Omental fat pad (tissue), 4 donors: ENCODE measurements at places on chromosomes 5 and 9. TPM values are rescaled to one million over a fixed set of nuclear protein-coding genes. Genes with fewer than 3 reads are reported as not detected.

- no peak for DNase-seq
Measured at GRCh38 chr5:123610665-123611405, 98.9 kb downstream of the CSNK1G3 start.

KCNN2 gene
- 1.4 TPM for total RNA-seq

SPINK13 gene
- total RNA-seq: not detected

ORM2 gene
- not detected for total RNA-seq

DNA sequence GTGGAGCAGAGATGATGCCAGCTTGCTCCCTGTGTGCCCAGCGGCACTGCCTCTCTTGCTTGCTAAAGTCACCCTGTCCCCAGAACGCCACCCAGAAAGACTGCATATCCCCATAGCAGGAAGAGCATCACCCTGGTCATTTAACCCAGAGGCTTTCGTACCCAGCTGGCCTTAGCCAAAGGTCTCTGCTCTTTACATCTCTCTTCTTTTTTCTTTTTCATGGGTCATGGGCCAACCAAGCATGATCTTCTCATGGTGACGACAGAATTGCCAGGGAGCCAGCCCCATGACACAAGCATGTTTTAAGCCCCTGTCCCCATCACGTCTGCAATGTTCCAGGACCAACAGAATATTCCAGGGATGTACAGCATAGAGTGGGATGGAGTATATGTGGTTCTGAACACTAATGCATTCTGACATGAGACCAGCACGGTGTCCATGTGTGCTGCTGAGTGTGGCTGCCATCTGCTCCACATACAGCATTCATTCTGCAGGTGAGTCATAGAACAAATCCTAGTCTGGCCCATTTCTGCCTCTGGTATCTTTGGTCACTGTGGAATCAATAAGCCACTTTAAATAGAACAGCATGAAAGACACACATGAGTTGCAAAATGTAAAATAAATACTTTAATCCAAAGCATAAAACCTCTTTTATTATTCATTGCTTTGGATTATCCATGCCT lies 203.0 kb downstream of the MED10 start:
- DNase-seq: no peak

ZFP37 gene
- total RNA-seq: 2.5 TPM
